ENCODE measurements at places on chromosomes 16 and 17. TPM values are rescaled to one million over a fixed set of nuclear protein-coding genes. Genes with fewer than 3 reads are reported as not detected.

The KRTAP2-3 gene
- not detected for total RNA-seq

The PLA2G10 gene
- not detected for total RNA-seq

The CHMP6 gene
- 10.2 TPM for total RNA-seq

The CD300LG gene
- not detected for total RNA-seq

GRCh38 chr16:68073902-68074760, 11.0 kb upstream of the NFATC3 start:
- no peak for DNase-seq

DNA sequence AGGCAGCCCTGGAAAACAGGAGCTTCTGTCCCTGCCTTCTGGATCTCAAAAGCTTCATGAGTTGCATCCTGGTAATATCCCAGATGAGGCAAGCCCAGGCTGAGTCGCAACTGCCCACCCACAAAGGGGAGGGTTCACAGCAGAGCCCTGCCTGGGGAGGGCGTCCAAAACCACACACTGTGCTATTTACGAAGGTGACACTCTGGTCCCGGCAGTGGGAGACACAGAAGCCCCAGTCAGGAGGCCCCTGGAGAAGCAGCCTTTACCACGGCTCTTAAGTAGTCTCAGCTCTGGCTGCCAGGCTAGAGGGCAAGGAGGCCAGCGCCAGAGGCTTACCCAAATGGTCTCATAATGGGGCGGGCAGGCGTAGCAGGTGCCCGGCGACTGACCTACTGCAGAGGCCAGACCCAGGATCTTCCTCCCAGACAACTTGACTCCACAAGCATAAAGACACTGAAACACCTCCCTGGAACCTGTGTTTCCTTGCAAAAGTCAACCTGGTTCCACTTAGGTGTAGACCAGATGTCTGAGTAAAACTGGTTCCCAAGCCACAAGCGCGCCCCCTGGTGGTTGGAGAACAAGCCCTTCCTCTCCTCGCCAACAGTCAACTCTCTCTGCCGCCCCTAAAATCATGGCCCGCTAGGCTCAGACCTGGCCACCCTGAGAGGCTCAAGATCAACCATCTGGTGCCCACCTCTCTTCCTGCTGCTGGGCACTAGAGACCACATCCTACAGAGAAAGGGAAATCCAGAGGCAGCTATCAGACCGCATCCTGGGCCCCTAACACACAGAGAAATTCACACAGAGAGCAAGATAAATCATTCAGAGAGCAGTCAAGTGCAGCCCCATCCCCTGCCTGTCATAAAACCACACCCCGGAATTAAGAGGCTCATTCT, 5.2 kb downstream of the AXIN2 start:
- DNase-seq, result no peak

DNA sequence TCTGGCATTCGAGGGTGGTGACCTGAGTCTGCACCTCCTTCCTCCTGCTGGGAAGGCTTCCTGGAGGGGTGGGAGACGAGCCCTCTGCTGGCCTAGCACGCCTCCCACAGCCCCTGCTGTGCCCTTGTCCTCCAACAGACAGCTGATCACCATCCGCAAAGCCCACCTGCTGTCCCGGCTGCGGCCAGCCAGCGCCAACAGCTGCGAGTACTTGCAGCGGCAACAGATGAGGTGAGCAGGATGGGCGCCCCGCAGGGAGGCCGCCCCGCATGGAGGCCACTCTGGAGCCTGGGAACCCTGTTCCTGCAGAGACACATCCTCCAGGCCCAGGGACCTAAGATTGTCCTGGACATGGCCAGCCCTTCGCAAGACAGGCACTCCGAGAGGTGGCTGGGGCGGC, 21.6 kb downstream of the UBALD1 start:
- no peak for DNase-seq

DNA sequence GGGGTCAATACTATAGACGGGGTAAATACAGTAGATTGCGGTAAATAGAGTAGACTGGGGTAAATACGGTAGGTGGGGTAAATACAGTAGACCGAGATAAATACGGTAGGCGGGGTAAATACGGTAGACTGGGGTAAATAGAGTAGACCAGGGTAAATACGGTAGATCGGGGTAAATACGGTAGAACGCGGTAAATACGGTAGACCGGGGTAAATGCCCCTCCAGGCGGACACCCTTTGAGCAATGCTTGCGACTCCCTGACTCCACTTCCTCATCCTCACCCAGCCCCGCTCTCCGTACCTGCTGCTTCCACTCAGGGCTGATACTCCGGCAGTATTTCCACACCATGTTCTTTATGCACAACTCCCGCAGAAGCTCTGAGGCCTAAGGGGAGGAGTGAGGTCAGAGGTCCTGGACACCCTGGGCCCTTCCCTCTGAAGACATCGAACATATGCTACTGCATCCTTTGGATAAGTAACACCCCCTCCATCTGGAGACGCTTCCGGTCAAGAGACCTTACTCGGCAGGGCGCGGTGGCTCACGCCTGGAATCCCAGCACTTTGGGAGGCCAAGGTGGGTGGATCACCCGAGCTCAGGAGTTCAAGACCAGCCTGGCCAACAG, 13.3 kb upstream of the CRK start:
- peak; percentile 77 for DNase-seq

DNA sequence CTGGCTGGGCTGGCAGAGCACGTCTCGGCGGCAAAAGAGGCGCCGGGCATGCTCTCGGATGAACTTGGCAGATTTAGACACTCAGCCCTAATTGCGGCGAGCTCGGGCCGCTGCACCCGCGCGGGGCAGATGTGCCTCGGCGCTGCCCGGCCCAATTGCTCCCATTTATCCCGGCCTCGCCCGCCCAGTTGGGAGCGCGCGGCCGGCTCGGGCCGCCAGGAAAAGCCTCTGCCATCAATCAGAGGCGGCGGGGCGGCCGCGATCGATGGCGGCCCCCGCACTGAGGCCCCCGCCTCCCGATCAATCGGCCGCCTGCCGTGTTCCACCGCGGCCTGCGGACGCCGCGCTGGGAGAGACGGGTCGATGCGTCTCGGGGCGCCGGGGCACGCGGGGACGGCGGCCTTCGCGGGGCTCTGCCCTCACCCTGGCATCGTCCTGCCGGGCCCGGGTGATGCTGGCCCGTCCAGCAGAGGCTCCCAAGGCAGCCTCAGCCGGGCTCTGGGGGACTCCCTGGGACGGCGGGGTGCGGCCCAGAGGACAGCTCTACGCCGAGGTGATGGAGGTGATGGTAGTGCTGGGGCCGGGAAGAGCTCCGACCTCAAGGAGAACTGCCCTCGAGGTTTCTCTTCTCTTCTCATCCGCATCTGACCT, 200.9 kb upstream of the N4BP1 start:
- no peak for DNase-seq

DNA sequence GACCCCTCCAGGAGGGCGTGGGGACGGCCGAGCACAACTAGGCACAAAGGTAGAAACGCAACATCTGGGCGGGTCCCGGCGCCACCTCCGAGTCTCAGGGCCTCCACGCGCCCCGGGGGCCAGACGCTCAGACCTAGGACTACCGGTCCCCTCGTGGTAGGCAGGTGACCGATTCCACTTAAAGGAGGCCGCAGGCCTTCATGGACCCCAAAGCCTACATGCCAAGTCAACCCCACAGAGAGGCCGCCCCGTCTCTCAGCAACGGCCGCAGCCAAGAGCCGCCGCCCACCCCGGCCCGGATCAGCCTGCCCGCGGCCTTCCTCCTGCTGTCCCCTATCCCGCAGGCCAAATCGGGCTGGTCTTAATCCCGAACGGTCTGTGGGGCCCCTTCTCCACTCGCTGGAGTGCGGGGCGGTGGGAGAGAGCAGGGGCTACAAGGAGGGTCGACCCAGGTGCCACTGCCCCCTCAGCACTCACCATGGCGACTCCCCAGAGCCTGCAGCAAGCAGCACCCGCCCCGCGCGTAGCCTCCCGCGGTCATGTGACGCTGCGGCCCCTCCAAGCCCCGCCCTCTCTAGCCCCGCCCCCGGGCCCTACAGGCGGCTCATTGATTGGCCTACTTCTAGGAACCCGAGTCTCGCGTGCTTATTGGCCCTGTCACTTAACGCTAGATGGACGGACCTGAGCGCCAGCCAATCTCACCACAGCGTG, at the start of gene VPS35:
TSS of gene VPS35 (minus strand) at position 525 of the 711 bp plus-strand sequence. CDS start at position 480, 45 bp downstream.
- DNase-seq, result peak; percentile 93

DNA sequence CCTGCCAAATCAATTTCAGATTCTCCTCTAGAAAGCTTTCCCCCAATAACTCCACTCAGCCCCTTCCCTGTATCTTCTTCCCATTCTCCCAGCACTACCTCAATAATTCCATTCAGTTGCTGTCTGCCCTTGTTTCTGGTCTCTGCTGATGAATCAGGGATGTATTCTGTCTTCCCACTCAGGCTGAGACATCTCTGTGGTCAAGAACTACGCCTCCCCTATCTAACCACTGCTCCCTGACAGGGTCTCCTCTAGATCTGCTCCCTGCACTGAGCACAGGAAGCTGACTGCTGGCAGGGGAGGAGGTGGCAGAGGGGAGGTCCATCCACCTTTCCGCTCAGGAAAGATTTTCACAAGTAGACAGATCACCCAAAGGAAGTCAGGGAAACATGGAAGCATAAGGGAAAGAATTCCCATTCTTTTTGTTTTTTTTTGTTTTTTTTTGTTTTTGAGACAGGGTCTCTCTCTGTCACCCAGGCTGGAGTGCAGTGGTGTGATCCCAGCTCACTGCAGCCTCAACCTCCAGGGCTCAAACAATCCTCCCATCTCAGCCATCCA, 16.9 kb upstream of the SP2 start:
- no peak for DNase-seq

DNA sequence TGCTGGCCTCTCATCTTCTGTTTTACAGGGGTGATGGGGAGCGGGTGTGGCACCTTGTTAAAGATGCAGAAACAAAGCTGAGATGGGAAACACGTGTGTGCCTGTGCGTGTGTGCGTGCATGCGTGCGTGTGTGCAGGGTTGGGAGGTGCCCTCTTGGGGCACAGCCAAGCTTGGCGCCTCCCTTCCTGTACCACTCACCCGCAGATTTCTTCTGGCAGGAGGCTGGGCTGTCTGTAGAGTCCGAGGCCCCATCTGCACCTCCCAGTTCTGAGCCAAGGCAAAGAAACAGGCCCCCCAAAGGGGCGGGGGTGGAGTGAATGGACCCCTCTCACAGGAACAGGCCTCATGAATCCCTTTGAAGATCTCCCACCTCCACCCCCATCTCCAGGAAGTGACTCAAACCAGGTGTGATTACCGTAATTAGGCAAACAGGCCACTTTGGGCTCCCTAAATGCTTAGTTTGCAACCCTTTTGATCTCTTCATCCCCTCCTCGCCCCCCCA, 20.9 kb downstream of the TNS4 start:
- no peak for DNase-seq

DNA sequence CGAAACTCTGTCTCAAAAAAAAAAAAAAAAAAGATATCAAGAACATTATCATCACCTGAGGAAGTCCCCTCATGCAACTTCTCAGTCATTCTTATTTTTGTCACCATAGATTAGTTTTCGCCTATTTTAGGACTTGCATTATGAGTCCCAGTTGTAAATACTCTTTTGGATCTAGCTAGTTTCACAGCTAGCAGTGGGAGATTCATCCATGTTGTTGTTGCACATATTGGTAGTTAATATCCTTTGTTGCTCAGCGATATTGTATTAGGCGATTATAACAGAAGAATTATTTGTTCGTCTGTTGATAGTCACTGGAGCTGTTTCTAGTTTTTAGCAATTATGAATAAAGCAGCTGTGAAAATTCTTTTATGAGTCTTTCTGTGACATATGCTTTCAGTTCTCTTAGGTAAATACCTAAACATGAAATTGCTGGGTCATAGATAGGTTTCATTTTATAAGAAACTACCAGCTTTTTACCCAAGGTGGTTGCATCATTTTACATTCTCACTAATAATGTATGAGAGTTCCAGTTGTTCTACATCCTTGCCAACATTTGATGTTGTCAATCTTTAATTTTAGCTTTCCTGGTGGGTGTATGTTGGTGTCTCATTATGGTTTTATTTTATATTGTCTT, 40.7 kb upstream of the MAP3K14 start:
- DNase-seq, result no peak

GRCh38 chr16:27447301-27447700, 45.3 kb downstream of the IL21R start:
- DNase-seq, result no peak

DNA sequence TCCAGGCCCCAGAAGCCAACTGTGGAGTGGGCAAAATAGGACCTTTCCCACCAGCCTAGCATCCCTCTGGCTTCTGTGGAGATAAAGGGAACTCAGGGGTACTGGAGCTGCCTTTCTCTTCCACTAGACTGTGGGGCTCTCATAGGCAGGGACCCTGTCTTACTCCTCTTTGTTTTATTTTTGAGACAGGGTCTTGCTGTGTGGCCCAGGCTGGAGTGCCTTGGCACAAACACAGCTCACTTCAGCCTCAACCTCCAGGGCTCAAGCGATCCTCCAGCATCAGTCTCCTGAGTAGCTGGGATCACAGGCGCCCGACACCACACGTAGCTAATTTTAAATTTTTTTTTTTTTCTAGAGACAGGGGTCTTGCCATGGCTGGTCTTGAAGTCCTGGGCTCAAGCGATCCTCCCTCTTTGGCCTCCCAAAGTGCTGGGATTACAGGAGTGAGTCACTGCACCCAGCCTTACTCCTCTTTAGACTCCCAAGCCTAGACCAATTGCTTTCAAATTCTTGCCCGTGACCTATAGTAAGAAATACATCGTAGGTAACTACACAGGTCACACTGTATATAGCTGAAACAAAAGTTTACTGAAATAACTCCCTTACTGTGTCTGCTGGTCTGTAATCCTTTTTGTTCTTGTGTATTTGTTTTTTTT, 2.6 kb downstream of the RAI1 start:
- DNase-seq, result no peak

GRCh38 chr16:10625595-10626357, 45.4 kb upstream of the EMP2 start:
- no peak for DNase-seq

GRCh38 chr16:88380619-88381018, 2.1 kb upstream of the ZNF469 start:
- DNase-seq, result no peak

GRCh38 chr17:63543822-63544420, 6.4 kb upstream of the DCAF7 start:
- no peak for DNase-seq

DNA sequence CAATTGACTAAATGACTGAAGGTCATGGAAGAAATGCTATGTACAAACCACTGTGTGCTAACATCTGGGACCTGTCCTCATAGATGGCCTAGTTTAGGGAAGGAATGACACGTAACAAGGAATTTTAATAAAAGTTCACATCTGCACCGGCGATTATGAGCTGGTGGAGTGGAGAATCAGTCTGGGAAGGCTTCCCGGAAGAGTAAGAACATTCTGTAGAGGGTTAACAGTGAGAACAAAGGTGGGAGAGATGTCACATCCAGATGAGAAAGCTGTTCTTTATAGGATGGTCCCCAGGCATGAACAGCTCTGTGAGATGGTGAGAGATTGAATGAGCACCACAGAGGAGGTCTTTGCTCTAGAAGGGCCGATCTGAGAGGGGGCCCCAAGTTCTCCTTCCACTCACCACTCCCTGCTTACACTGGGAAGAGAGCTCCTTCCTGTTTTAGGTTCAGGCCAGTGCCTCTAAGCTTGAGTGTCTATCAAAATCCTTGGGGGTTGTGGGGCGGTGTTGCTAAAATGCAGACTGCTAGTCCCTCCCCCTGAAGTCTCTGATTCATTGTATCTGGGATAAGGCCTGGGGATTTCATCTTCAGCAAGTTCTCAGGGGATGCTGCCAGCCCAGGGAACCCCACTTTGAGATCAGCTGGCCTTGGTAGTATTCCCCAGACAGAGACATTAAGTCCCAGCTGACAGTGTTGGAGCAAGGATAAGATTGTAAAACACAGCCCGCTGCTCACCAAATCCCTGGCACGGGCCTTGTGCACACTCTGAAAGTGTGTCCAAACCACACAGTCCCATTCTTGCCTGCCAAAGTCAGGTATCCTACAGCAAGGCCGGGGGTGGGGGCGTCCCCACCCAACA, 294.7 kb upstream of the MAF start:
- no peak for DNase-seq

Data from frontal cortex (tissue), 4 donors.